ENCODE measurements at places on chromosomes 2 and 18. TPM values are rescaled to one million over a fixed set of nuclear protein-coding genes. Genes with fewer than 3 reads are reported as not detected.

Gene WNT10A
- 0.20 TPM for total RNA-seq

DNA sequence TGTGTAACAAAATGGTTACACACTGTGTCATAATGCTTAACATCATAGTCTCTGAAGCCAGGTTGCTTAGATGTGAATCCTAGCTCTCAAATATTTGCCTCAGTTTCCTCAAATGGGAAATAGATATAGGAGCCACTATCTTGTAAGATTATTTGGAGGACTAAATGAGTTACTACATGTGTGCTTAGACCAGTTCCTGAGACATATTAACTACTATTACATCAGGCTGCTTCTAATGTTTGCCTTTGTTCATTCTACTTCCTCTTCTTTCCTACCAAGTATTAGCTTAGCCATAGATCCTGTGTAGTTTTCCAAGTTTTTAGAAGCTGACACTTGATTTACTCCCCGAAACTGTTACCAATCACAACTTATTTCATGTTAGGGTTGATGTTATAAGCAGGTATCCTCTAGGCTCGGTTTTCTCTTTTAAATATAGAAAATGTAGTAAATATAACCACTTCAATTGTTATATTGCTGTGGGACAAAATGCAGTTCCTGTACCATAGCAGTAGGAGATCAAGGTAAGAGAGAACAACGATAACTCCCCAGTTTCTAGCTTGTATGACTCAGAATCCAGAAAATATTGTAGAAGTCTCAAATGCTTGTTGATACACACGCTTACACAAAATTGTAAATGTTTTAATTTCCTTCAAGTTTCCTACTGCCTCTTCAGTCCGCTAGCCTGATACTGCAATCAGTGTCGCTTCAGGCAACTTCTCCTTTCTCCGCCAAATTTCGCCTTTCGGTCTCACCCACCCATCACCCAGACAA, 751 bp upstream of the DNAJC10 start:
- peak; percentile 17 for DNase-seq

- DNase-seq, result peak; percentile 43
Measured at GRCh38 chr2:50746526-50746925, 285.4 kb downstream of the NRXN1 start.

GRCh38 chr2:185978634-185979407, 240.2 kb downstream of the FSIP2 start:
- DNase-seq, result no peak

DNA sequence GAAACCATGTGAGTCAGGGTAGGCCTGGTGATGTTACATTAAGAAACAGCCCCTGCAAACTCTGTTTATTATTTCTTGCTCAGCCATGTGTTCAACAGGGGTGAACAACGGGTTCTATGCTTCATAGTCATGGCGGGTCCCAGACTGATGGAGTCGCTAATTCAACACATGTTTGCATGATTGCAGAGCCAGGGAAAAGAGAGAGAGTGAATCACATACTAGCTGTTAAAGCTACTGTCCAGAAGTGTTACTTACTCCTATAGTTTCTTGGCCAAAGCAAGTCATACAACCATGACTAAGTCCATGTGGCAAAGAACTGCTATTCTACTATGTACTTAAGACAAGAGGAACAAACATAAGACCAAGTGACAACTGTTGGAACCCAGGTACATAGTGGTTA, 241.2 kb upstream of the SKOR2 start:
- peak; percentile 59 for DNase-seq

DNA sequence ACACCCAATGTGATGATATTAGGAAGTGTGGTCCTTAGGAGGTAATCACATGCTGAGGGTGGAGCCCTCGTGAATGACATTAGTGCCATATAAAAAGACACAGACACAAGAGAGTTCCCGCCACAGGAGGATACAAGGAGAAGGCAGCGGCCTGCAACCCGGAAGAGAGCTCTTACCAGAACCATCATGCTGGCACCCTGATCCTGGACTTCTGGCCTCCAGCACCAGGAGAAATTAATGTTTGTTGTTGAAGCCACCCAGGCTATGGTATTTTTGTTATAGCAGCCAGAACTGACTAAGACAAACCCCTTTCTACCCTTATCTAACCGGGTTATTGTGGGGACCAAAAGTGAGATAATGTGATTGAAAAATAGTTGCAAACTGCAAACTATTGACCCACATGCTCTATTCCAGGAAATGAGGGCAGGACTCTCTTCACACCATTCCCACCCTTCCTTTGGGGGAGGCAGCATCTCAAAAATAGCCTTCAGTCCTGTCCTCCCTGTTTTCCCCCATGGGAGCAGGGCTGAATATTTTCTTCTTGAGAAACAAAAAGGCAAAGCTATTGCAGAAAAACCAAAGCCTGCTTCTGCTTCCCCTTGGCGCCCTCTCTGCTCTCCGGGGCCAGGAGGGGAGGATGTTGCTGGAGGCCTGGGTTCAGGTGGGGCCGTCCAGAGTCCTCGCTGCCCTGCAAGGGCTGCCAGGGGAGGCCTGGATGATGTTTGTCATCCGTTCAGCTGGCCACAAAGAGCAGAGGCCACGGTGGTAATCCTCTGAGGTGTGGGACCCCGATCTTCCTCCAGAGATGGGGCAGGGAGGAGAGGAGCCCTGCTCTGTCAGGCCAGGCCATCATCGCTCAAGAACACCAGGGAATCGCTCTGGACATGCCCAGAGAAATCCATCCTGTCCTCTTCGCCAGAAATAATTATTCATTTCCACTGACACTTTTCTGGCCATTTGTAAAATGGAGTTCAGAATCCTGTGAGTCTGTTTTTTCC, 73.8 kb upstream of the HAAO start:
- no peak for DNase-seq

GRCh38 chr2:108069515-108070310, 83.4 kb downstream of the SLC5A7 start:
- DNase-seq, result no peak

GRCh38 chr2:168583064-168583709, 127.1 kb downstream of the CERS6 start:
- peak; percentile 46 for DNase-seq

Gene SCN3A
- 0.23 TPM for total RNA-seq

Gene M1AP
- total RNA-seq, result 0.13 TPM

- DNase-seq, result no peak
Measured at GRCh38 chr2:8628179-8628865, 53.5 kb upstream of the ID2 start.

Gene FKBP7
- total RNA-seq, result 22.2 TPM

DNA sequence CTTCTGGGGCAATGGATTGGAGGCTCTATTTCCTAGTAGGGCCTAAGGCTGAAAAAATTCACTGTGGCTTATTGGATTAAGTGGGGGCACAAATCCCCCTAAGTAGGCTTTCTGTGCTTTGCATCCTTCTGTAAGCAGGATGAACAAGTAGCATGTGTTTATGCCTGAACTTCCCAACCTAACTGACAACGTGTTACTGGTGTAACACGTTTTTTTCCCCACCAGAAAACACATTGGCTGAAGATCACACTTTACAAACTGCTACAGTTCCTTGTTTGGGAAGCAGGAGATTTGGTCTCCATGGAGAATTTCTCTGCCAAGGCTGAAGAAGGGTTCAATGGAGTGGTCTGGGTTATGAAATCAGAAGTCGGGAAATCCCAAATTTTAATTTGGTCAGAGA, 7.2 kb upstream of the ITGA6 start:
- no peak for DNase-seq

DNA sequence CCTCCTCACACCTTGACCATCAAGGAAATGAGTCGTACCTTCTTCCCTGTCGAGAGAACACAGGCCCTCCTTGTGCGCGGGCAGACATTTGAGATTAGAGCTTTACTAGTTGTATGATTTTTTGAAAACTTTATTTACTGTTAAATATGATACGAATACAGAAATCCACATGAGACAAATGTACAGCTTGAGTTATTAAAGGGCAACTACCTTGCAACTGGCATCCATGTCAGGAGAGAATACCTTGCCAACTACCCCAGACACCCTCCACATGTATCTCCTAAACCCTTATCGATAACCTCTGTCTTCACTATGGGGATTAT, 28.3 kb downstream of the KLHL23 start:
- DNase-seq, result no peak

DNA sequence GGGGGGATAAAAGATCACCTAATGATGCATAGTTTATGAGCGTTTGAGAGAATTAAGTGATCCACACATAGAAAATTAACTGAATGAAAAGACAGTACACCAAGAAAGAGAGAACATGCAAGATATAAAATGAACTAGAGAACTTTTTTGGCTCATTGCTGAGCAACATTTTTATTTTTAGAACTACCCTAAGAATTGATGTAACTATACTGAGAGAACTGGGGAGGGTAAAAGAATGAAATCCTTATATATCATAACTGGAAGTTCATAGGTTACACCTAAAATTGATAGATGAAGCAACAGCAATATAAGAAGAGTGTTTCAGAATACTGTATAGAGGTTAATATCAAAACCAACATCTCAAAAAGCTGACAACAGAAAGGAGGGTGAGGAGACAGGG, 55.6 kb downstream of the USP34 start:
- DNase-seq, result no peak

GRCh38 chr2:98903767-98904485, 32.1 kb downstream of the CRACDL start:
- DNase-seq, result no peak

Gene SPATA3
- total RNA-seq, result not detected

DNA sequence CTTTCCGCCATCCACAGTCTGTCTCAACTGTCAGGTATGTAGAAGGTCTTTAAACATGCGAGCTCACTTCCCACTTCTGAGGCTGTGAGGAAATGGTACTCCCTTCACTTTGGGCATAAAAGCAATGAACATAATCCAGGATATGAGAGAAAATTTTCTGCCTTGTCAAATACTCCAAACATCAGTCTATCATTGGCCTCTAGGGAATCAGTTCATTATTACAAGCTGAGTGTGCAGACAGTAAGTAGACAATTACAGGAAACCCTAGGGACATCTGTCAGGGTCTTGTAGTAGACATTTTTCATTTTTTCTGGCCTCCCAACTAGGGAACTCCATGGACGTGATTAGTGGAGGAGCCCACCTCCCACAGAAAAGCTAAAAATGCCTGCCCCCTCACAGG, 13.6 kb upstream of the APCDD1 start:
- no peak for DNase-seq

GRCh38 chr2:225040856-225041206, 1.4 kb downstream of the DOCK10 start:
- no peak for DNase-seq

- DNase-seq, result no peak
Measured at GRCh38 chr18:62347089-62347506, 22.0 kb downstream of the TNFRSF11A start.

- DNase-seq, result peak; percentile 60
Measured at GRCh38 chr18:48227206-48227605, 182.0 kb downstream of the ZBTB7C start.

GRCh38 chr2:104825124-104825865, 28.6 kb upstream of the POU3F3 start:
- no peak for DNase-seq

- DNase-seq, result no peak
Measured at GRCh38 chr2:231360401-231360800, 35.1 kb upstream of the B3GNT7 start.

DNA sequence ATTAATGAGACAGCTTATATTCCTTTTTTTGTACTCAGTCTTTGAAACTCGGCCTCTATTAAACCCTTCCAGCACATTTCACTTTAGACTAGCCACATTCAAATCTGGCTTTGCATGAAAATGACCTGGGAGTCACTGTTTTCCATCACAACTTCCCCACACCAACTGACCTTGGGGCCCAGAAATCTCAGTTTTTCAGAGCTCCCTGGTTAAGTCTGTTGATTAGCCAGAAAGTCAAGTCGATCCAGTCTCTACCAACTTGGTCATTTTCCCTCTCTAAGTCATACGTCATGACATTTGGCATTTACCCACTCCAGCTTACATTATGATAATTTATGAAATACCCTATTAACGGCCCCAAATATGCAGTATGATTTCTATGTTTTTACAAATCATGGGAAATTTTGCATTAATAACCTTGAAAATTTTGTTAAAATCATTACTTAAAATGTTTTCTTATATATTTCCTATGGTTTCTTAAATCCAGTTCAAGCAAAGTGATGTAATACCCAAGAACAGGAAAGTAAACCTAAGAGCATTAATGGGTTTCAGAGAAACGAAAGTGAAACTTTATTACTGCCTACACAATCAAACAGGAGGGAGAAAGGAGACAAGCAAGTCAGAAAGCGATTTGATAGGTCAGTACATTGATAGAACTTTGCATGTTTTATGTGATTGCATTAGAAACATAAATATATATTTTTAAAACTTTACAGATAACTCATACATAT, 77.1 kb downstream of the SPATS2L start:
- DNase-seq, result peak; percentile 68

Gene SGPP2
- not detected for total RNA-seq

Gene ITPRIPL1
- total RNA-seq, result 0.73 TPM

GRCh38 chr18:64893349-64893748, 744.5 kb upstream of the LINC00305 start:
- no peak for DNase-seq

DNA sequence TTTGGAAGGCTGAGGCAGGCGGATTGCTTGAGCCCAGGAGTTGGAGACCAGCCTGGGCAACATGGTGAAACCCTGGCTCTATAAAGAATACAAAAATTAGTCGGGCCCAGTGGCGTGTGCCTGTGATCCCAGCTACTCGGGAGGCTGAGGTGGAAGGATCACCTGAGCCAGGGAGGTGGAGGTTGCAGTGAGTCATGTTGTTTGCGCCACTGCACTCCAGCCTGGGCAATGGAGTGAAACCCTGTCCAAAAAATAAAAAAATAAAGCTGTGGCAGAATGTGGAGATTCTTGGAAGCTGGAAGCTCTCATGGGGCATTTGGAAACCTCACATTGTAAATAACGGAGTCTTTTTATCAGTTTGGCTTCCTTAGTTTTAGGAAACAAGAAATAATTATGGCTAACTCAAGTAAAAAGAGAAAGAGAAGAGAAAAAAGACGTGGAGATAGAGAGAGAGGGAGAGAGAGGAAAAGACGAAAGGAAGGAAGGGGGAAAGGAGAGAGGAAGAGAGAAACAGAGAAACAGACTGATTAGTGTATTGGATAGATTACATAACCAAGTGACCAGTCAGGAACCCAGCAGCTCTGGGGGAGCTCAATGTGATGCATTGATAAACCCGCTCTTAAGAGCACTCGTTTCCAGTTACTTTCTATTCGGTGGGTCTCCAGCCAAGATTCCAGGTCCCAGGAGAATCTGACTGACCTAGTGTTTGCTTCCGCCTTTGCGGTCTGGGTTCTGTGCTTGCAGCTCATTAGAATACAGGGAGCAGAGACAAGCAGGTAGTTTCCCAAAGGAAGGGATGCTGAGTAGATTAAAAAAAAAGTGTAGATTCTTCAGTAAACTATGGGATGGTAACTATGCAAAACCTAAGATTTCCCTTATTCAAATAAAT, 1.1 kb upstream of the SPAST start:
- DNase-seq, result peak; percentile 54

DNA sequence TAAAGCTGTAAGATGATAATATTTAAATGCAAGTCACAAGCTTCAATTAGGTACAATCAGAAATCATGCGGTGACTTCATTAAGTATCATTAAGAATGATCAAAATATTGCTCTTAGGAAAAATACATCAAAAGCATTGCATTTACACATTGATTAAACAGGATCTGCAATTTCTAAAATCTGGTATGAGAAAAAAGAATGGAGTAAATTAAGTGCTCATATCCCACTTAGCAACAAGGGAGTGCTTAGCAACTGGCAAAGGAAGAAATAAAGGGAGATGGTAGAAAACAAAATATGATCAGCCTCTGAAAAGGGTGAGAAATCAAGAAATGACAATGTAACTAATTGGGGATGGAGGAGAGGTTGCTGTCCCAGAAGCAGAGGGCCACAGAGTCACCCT, 1918.2 kb upstream of the PIK3C3 start:
- DNase-seq, result no peak

Data from HT1080 (cell line).